Stimulated activated CD8-positive, alpha-beta memory T cell treated with anti-CD3 and anti-CD28 coated beads, Interleukin-4, amount 100 ng/mL, for 1 hour (primary cell): ENCODE measurements at places on chromosomes 7 and 10.

DNA sequence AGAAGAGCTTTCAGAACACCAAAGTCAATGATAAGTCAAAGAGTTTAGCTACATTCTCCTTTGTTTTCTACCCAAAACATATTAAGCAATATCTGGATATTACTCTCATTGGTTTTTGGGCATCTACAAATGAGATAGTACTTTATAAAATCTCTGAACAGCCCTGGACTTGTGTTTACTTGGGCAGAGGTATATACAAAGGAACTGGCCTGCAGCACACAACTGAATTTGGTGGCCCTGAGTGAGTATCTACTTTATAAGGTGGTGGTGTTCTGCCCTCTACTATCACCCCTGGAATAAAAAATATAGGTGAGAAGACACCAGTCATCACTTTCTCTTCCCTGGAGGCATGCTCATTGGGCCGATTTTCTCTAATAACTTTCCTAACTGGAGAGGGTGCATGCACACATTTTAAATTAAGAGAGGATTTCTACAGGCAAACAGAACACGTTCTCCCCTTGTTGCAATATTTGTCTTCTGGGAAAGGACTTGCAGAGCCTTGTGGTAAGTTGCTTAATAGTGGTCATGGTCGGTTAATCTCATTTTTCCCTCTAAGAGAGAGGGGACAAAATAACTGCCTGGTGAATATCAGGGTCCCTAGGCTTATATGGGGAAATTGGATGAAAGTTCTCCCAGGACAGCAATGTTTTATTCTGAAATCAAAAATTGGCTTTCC lies 41.1 kb downstream of the OTUD1 start:
- DNase-seq: no peak

GRCh38 chr7:137957887-137958286 lies 44.0 kb downstream of the CREB3L2 start:
- no peak for DNase-seq

- DNase-seq: no peak
Measured at GRCh38 chr10:12826800-12827372, 174.6 kb downstream of the CCDC3 start.

- DNase-seq: no peak
Measured at GRCh38 chr10:6951732-6952131, 371.7 kb upstream of the PRKCQ start.

DNA sequence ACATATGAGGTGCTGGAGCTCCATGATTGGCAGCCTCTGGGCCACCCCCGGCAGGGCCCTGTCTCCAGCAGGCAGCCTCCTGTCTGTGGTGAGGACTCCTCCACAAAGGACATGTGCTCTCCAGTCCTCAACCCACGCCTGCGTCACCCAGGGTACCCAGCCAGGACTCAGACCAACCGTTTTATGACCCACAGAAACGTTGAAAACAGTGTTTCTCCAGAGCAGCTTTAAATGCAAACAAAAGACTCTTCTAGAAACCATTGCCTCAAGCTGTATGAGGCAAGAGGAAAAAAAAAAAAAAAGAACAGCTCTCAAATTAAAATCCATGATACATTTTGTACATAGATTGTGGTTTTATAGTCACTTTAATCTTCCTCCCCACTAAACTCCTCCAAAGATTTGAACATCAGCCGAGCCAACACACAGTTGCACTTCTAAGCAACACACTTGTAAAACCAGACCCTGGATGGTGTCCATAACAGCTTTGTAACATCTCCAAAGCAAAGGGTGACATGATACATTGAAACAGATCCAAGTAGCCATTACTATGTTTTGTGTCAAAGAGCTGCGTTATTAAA lies 175.0 kb upstream of the LYZL2 start:
- DNase-seq: no peak

GRCh38 chr7:1810961-1811849 lies 141.1 kb downstream of the ELFN1 start:
- no peak for DNase-seq

DNA sequence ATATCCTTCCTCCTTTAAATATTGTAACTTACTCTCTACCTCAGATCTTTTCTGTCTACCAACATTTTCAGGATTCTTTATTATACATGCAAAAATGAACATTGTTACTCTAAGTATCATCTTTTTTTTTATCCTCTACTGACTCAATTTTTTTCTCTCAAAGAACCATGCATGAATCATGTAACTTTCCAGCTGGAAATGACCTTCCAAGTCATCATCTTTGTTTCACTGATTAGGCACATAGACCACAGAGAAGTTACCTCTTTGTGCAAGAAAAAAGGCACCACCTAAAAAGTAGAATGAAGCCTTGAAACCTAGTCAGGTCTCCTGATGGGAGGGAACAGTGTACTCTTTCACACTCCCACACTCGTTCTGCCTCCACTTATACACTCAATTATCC lies 234.9 kb downstream of the HGF start:
- DNase-seq: no peak

- no peak for DNase-seq
Measured at GRCh38 chr10:123154711-123155505, 706 bp downstream of the BUB3 start.

GRCh38 chr10:47346581-47347302 lies 1.4 kb upstream of the RBP3 start:
- DNase-seq: no peak

DNA sequence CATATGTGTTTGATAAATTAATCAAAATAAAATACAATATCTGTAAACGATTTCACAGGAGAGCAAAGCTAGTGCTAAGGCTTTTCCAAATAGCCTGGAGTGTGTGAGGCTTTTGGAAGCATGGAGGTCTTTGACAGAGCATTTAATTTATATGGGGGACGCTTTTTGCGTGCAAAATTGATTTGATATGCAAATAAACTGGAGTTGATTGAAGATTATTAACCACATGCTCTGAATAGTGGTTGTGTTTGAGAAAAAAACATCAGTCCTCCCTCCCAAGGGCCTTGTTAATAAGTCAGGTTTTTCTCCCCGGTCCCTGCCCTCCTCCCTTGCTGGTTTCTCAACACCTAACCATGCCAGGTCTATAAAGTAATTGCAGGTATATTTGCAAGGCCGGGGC lies 85.1 kb upstream of the FGFR2 start:
- no peak for DNase-seq

- DNase-seq: no peak
Measured at GRCh38 chr7:739983-740942, 13.2 kb upstream of the PRKAR1B start.
